ENCODE measurements at places on chromosomes 2 and 18.
A peak's percentile ranks its signal among the peaks of the same experiment; 100 is the strongest.

DNA sequence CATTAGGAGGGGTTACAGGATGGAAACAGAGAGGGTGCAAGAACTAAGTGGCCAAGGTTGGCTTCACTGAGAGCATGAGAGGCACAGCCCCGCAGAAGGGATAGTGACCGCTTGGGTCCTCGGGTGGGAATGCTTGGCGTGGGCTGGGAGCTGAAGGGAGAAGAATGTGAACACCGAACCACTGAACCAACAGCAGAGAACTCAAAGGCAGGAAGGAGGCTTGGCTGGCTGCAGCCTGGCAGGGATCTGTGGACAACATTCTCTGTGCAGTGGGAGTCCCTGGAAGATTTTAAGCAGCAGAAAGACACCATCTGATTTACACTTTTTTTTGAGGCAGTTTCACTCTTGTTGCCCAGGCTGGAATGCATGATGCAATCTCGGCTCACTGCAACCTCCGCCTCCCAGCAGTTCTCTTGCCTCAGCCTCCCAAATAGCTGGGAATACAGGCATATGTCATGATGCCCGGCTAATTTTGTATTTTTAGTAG, 33.9 kb downstream of the SOWAHC start:
- peak; percentile 39 for DNase-seq

- DNase-seq, result peak; percentile 94
Observed at GRCh38 chr18:424071-424661, 76.3 kb downstream of the COLEC12 start.

DNA sequence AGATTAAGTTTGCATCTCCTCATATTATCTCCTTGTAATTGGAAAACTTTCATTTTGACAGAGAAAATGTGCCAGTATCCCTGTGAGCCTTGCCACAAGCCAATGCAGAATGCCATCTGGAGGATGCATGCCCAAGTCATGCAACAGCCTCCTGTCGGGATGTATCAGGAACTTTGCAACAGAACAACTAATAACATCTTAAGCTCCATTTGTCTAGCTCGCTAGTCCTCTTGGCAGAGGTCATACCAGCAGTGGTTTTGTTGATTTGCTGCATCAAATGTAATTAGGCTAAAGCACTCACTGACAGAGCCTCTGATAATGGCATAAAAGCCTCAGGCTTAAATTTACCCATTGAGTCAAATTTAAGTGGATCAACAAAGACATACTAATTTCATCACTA, 125.8 kb downstream of the UBE2E3 start:
- no peak for DNase-seq

DNA sequence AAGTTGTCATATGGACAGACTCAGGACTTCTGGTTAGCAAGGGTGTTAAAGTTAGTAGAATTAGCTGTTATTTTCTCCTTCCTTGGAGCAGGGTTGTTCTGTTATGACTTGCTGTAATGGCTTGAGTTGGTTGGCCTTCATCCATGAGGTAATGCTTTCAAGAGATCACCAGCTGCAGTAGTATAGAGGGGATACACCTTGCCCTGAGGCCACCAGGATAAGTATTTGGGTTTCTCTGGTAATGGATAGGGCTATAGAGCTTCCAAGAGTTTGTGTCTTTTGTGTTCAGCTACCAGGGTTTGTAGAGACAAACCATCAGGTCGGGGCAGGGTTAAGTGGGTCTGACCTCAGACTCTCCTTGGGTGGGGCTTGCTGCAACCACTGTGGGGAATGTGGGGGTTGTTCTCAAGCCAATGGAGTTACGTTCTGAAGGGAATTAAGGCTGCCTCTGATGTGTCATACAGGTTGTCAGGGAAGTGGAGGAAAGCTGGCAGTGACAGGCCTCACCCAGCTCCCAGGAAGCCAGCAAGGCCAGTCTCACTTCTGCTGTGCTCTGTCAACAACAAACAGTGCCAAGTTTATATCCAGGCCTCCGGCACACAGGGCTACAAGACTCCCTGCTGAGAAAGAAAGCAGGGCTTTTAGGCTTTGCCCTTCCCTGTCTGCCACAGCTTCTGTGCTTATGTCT, 356.6 kb downstream of the SPAG16 start:
- DNase-seq, result no peak

DNA sequence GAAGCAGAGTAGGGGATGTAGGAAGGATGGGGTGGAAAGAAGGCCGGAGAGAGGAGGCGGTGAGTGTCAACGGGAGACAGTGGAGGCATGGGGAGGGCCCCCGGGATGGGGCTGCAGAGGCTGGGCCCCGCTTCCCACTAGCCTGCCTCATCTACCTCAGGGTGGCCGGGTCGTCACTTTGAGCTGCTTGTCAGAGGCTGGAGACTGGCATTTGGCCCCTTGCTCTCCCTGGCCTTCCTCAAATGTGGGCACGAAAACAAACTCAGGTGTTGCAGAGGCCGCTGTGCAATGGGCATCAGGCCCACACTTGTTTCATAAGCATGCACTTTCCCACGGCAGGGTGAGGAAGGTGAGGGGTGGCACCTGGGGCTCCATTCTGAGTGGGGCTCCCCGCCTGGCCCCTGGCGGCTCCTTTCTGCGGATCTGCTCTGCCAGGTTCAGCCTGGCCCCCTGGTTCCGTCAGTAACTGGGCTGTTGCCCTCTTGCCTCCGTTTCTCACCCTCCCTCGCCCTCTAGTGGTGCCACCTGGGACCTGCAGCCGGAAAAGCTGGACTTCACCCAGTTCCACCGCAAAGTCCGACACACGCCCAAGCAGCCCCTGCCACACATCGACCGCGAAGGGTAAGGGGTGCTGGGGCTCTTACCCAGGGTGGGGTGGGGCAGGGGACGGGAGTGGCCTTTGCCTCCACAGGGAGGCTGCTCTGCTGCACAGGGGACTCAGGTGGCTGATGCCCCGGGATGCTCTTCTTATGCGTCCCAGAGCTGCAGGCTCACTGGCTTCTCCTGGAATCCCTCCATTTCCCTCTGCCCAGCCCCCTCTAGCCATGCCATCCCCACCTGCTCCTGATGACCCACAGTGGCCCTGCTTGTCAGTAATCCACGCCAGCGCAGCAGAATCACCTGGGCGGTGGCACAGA, 125.4 kb downstream of the CTIF start:
- no peak for DNase-seq

- DNase-seq, result no peak
Observed at GRCh38 chr2:85672456-85672855, 4.5 kb upstream of the SFTPB start.

GRCh38 chr2:200993097-200993496, 29.6 kb upstream of the ORC2 start:
- DNase-seq, result no peak

DNA sequence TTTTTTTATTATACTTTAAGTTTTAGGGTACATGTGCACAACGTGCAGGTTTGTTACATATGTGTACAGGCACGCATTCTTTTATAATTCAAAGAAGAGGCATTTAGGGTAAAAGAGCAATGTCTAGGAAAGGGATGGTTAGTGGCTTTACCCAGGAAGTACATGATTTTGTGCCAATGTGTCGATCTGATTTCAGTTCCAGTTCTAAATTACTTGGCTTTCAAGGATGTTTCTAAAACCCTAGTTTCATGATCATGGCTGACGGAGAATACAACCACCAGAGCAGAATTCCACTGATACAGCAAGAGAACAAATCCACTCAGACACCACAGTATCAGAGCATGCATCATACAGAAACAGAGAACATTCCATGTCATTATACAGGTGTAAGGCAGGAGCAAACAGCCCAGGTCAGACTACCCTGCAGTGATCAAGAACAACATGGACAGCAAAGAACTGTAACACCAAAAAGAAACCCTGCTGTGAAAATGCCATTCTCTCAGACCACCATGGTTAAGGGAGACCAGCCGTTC, 116.7 kb upstream of the STK17B start:
- DNase-seq, result no peak

GRCh38 chr18:22829781-22830180, 103.3 kb upstream of the RBBP8 start:
- DNase-seq, result no peak

DNA sequence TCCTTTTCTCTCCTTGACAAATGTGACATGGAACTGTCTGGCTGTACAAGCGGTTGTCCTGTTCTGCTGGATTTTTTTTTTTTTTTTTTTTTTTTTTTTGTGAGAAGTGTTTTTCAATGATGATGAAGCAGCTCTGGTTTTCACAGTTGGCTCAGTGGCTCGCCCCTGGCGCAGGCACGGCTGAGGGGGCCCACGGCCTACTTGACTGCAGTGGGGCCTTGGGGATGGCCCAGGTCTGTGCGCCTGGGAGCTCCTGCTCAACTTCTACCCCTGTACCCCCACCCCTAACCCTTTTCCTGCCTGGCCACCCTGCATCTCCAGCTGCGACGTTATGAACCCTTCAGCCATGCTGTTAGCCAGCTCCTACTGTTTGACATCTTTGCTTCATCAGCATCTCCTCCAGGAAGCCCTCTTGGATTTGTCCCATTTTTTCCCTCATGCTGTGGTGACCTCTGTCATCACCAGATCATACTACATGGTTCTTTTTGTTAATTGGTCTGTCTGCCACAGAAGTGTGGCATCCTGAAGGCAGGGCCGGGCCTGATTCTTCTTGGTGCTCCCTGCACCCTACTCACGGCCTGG, 167.9 kb downstream of the INHBB start:
- DNase-seq, result no peak

- no peak for DNase-seq
Observed at GRCh38 chr2:32277363-32277673, 386 bp upstream of the YIPF4 start.

DNA sequence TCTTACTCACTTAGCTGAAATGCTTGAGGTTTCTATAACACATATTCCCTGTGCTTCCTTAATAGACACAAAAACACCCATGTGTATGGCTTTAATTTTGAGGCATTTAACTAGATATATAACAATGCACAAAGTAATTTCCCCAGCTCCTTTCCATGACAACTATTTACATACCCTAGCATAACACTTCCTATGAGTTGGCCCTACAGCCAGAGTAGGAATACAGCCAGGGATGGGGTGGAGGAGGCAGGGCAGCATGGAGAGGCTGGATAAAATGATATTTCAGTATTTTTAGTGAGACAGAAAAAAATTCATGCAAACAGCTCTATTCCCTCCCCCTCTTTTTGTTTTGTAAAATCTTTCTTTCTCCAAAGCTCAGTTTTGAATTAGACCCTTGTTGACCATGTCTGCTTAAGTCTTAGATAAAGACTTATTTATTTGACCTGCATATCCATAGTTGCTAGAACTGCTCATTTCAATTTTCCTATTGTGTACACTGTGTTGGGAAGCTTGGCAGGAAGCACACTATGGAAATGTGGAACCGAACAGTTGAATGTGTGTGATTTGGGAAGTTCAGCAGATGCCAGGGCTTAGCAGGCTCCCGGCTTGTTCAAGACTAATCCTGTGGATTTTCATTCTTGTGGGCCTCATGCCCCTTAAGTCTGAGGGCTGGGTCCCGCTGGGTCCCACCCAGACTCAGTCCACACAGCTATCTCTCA, 11.2 kb upstream of the B3GNT2 start:
- DNase-seq, result no peak

DNA sequence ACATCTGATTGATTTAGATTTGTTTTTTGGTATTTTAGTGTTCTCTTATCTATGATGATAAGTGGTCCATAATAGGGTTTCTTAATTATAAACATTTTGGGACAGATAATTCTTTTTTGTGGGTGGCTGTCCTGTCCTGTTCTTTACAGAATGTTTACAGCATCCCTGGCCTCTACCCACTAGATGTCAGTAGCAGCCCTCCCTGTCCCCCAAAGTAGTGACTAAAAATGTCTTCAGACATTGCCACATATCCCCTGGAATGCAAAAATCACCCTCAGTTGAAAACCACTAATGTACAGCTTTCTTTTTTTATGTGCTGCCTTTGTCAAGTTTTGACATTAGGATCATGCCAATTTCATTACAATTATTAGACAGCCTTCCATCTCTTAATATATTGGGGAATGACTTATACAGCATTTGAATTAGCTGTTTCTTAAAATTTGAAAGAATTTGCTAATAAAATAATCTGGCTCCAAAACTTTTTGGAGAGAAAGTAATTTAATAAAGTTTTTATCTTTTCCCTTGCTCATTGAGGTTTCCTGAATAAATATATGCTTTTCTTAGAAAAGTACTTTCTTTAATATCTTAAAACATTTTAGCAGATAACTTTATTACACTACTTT, 19.5 kb downstream of the WIPF1 start:
- DNase-seq, result peak; percentile 83

DNA sequence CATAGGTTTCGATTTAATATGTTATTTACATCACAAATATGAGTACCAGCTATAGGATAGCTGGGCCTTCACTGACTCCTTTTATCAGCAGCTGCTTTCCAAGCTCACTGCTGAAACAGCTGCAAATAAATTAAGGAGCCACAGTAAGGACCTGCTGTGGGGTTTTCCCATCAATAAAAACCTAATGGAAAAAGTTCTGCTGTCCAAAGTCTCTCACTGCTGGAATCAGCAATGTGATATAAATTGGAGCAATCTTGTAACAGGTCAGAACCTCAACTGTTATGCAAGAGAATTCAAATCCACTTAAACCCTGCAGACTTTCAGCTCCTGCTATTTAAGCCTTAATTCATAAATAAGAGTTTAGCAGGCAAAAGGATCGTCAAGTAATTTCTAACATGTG, 61.3 kb downstream of the NEB start:
- DNase-seq, result no peak

Measured in fibroblast of upper back skin (primary cell).